ENCODE measurements at places on chromosomes 4 and X. TPM values are rescaled to one million over a fixed set of nuclear protein-coding genes. Genes with fewer than 3 reads are reported as not detected.

- no peaks in the 10 kb centered on the region for H3K36me3 ChIP-seq
- H3K27me3 ChIP-seq: no peaks in the 10 kb centered on the region
- no peak for DNase-seq
- peak overlapping the region; percentile 97 for H3K27ac ChIP-seq
- H3K4me1 ChIP-seq: peaks cover 7% of the 10 kb centered on the region
Observed at GRCh38 chr4:118836301-118837120, 585 bp upstream of the SEC24D start.

The PIGA gene
- 9.8 TPM for total RNA-seq

The PCDH10 gene
- total RNA-seq: 10.5 TPM

DNA sequence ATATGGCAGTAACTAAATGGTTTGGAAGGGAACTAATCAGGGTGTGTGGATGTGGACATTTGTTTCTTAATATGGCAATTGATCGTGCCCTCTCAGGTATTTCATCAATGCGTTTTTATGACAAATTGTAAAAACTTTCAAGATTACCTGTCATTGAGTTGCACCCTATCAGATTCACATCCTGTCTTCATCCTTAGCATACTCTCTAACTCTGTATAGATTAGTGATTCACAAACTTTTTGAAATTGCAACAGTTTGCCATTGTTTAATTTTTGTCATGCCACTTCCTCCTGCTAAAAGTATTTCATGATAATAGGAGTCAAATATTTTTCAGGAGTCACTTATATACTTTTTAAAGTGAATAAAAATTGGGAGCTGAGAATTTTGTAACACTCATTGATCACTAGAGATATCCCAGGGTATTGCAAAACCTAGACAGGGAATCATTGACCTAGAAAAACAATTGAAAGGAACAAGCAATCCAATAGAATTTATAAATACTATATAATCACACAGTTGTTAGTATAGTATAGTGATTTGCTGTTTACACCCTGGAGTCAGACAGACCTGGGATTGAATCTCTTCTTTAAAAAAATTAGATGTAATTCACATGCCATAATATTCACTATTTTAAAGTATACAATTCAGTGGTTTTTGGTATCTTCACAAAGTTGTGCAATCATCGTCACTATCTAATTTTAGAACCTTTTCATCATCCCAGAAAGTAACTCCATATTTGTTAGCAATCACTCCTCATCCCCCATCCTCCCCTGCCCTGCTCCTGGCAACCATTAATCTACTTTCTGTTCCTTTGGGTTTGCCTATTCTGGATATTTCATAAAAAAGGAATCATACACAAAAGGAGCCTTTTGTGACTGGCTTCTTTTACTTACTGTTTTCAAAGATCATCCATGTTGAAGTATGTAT is 8.9 kb downstream of the MID2 start:
- no peaks in the 10 kb centered on the region for H3K36me3 ChIP-seq
- H3K27ac ChIP-seq: no peak overlapping the region
- no peaks in the 10 kb centered on the region for H3K4me1 ChIP-seq
- no peak overlapping the region for H3K4me3 ChIP-seq
- H3K27me3 ChIP-seq: no peaks in the 10 kb centered on the region

GRCh38 chrX:118847676-118848075 is 24.1 kb downstream of the ZCCHC12 start:
- no peak overlapping the region for H3K27ac ChIP-seq
- H3K4me3 ChIP-seq: no peak overlapping the region
- no peaks in the 10 kb centered on the region for H3K36me3 ChIP-seq

- no peak for DNase-seq
- H3K27me3 ChIP-seq: no peaks in the 10 kb centered on the region
- H3K36me3 ChIP-seq: no peaks in the 10 kb centered on the region
- no peaks in the 10 kb centered on the region for H3K4me1 ChIP-seq
- no peak overlapping the region for H3K27ac ChIP-seq
Observed at GRCh38 chrX:108299704-108300103, 138.5 kb downstream of the COL4A6 start.

- no peaks in the 10 kb centered on the region for H3K4me1 ChIP-seq
- DNase-seq: peak; percentile 85
- H3K27ac ChIP-seq: no peak overlapping the region
- no peaks in the 10 kb centered on the region for H3K27me3 ChIP-seq
- H3K4me3 ChIP-seq: no peak overlapping the region
Observed at GRCh38 chr4:18689308-18690115, 668.0 kb upstream of the LCORL start.

DNA sequence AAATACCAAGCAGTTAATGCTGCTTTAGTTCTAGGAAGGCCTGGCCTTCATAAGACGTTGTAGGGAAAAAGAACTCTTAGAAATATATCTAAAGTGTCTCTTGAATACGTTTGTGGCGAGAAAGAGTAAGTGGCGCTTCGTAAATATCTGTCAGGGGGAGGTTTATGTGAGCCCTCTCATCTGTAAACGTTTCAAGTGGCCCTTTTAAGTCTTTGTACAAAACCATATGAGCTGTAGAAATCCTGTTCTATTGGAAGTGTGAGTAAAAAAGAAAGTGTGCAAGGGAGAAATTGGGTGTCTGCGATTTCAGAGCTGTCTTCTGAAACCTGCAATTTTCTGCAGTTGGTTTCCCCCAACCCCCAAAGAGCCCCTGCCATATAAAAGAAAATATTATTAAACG is 8.6 kb upstream of the INTU start:
- H3K27me3 ChIP-seq: peaks cover 28% of the 10 kb centered on the region
- DNase-seq: no peak
- H3K4me3 ChIP-seq: peak overlapping the region; percentile 90
- H3K4me1 ChIP-seq: no peaks in the 10 kb centered on the region
- no peaks in the 10 kb centered on the region for H3K36me3 ChIP-seq

GRCh38 chr4:144547678-144548298 is 98.2 kb upstream of the HHIP start:
- H3K4me3 ChIP-seq: no peak overlapping the region
- H3K27ac ChIP-seq: no peak overlapping the region
- H3K4me1 ChIP-seq: no peaks in the 10 kb centered on the region
- H3K36me3 ChIP-seq: no peaks in the 10 kb centered on the region
- H3K27me3 ChIP-seq: no peaks in the 10 kb centered on the region

DNA sequence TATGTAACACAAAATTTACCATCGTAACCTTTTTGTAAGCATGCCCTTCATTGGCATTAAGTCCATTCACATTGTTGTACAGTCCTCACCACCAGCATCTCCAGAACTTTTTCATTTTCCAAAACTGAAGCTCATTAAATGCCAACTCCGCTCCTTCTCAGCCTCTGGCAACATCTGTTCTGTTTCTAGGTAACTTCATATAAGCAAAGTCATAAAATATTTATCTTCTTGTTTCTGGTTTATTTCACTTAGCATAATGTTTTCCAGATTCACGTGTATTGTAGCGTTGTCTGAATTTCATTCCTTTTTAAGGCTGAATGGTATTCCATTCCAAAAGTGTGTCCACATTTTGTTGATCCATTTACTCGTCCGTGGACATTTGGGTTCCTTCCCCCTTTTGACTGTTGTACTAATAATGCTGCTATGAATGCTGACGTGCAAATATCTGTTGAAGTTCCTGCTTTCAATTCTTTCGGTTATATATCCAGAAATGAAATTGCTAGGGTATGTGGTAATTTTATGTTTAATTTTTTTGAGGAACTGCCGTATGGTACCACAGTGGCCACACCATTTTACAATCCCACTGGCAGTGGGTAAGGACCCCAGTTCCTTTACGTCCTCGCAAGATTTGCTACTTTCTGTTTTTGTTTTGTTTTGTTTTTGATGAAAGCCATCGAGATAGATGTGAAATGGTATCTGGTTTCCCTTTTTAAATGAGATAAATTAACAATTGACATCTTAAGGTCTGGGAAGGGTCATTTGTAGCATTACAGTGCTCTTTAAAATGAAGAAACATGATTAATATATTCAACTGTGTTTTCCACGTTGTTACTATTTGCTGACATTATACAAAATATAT is 63.4 kb downstream of the PTTG2 start:
- no peak overlapping the region for H3K4me3 ChIP-seq
- H3K27ac ChIP-seq: no peak overlapping the region
- no peaks in the 10 kb centered on the region for H3K27me3 ChIP-seq
- no peak for DNase-seq
- no peaks in the 10 kb centered on the region for H3K4me1 ChIP-seq

GRCh38 chr4:166008510-166008909 is 135.5 kb downstream of the TLL1 start:
- DNase-seq: no peak
- H3K4me1 ChIP-seq: no peaks in the 10 kb centered on the region
- no peak overlapping the region for H3K27ac ChIP-seq
- no peaks in the 10 kb centered on the region for H3K27me3 ChIP-seq

DNA sequence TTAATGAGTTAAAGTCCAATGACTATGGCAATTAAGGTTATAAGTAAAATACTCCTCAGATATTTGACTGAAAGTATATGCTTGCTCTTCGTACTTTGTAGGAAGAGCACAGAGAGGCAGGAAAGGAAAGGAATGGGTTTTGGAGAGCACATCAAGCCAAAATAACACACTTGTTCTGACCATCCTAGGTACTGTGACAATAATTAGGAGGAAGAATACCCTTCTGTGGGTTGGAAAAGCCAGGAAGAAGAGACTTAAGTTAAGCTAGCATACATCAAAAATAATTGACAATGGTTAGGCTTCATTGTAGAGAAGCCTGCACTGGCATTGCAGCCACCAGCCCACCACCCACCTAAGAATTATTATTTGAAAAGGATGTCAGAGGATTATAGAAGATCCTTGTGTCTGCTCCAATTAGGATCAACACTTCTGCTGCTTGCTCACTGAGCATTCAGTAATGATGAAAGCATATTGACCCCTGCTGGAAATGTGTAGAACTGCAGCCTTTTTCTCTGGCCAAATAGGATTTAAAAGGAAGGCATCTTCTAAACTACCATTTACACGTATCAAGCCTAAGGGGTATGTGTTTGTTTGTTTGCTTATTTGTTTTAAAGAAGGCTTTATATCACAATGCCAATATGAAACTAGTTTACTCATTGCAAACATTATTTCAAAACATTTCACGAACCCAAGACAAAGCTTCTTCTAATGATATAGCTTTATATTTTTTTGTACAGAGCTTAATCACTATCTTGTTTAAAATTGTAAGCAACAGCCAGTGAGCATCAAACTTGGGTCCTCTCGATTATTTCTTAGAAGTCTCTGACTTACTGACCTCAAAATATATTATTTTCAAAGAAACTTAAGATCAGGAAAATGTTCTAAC is 286.2 kb upstream of the TET2 start:
- no peaks in the 10 kb centered on the region for H3K36me3 ChIP-seq
- H3K27me3 ChIP-seq: no peaks in the 10 kb centered on the region
- H3K27ac ChIP-seq: no peak overlapping the region
- no peak overlapping the region for H3K4me3 ChIP-seq
- H3K4me1 ChIP-seq: no peaks in the 10 kb centered on the region

DNA sequence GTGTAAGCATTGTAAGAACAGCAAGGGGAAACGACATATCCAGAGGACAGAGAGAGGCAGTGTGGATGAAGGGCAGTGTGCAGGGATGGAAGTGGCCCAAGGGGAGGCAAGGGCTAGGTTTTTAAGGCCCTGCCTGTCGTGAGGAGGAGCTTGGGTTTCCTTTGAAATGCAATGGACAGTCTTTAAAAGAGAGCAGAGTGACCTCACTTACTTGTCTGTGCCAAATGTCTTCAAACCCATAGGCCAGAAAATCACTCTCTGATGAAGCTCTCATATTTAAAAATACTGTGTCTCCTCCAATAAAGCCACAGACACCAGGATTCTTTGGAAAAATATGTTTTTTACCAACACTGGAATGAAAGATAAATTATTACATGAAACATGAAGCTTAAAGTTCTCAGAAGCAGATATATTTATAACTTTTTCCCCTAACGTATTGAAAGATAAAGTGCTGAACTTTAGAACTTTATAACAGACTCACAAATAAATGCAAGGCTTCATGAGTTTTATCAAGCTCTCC is 19.2 kb upstream of the ATXN3L start:
- H3K36me3 ChIP-seq: no peaks in the 10 kb centered on the region
- no peaks in the 10 kb centered on the region for H3K4me1 ChIP-seq
- DNase-seq: no peak
- no peaks in the 10 kb centered on the region for H3K27me3 ChIP-seq

The XAGE1B gene
- not detected for total RNA-seq

GRCh38 chrX:37692918-37693317 is 7.3 kb downstream of the XK start:
- no peak for DNase-seq
- H3K36me3 ChIP-seq: no peaks in the 10 kb centered on the region
- H3K27ac ChIP-seq: no peak overlapping the region
- no peaks in the 10 kb centered on the region for H3K27me3 ChIP-seq
- no peak overlapping the region for H3K4me3 ChIP-seq
- no peaks in the 10 kb centered on the region for H3K4me1 ChIP-seq

The ARHGAP10 gene
- 203 TPM for total RNA-seq

DNA sequence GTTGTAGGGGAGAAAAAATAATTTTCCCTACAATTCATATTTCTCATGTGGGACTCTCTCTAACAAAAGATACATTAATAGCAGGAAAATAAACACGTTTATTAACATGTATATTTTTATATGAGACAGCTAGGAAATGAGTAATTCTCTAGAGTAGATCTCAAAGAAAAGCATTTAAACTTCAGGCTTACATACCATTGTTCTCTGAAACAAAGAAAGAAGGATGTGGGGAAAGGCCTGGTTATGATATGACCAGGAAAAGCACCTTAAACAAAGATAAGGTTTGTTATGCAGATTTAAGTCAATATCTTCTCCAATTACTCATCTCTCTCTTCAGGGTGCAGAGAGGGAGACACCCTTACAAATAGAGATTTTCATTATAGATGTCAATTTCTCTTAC is 131.3 kb downstream of the SLC7A11 start:
- no peaks in the 10 kb centered on the region for H3K36me3 ChIP-seq
- no peaks in the 10 kb centered on the region for H3K4me1 ChIP-seq
- H3K4me3 ChIP-seq: no peak overlapping the region
- H3K27me3 ChIP-seq: no peaks in the 10 kb centered on the region
- DNase-seq: no peak

GRCh38 chrX:112751076-112751475 is 71.3 kb upstream of the LHFPL1 start:
- H3K4me1 ChIP-seq: no peaks in the 10 kb centered on the region
- H3K27me3 ChIP-seq: no peaks in the 10 kb centered on the region
- no peak overlapping the region for H3K27ac ChIP-seq

DNA sequence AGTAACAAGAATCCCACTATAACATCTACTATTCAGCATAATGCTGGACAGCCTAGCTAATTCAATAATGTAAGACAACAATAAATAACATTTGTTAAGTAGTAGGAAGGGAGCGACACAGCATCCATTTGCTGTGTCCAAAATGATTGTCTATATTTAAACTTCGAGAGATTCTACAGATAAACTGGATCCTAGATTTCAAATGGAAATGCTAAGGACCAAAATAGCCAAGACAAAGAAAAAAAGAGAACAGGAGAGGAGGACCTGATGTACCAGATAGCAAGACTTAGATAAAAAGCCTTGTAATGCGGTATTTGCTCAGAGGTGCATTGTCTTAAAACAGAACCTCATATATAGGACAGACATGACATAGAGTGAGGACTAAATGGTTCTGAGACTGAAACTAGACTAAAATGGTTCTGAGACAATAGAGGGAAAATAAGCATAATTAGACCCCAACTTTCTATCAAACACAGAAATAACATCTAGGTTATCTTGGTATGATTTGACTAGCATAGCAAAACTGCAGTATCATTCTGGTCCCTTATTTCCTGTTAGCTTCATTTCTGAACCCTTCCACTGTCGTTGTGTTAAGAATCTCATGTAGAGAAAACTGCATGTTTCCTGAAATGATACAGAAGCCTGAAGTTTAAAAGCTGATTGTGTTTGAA is 3.8 kb downstream of the HPGDS start:
- DNase-seq: no peak
- H3K4me3 ChIP-seq: no peak overlapping the region
- no peaks in the 10 kb centered on the region for H3K27me3 ChIP-seq
- no peak overlapping the region for H3K27ac ChIP-seq

GRCh38 chr4:156538651-156539257 is 432.8 kb downstream of the PDGFC start:
- no peaks in the 10 kb centered on the region for H3K27me3 ChIP-seq
- no peak overlapping the region for H3K4me3 ChIP-seq
- H3K36me3 ChIP-seq: no peaks in the 10 kb centered on the region
